ENCODE measurements at places on chromosomes 6 and 20.

DNA sequence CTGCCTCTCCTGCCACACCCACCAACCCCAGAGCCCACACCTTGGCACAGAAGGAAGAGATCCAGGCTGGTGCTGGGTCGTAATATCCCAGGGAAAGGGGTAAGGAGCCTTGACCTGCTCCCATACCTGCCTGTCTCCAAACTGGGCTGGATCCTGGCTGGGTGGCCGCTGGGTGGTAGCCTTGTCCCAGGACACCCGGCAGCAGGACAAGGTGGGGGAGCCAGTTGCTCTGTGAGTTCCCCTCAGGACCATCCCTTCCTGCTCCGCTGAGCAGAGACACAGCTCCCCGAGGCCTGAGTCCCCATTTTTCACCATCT, 58.8 kb downstream of the UBE2V1 start:
- DNase-seq: no peak

DNA sequence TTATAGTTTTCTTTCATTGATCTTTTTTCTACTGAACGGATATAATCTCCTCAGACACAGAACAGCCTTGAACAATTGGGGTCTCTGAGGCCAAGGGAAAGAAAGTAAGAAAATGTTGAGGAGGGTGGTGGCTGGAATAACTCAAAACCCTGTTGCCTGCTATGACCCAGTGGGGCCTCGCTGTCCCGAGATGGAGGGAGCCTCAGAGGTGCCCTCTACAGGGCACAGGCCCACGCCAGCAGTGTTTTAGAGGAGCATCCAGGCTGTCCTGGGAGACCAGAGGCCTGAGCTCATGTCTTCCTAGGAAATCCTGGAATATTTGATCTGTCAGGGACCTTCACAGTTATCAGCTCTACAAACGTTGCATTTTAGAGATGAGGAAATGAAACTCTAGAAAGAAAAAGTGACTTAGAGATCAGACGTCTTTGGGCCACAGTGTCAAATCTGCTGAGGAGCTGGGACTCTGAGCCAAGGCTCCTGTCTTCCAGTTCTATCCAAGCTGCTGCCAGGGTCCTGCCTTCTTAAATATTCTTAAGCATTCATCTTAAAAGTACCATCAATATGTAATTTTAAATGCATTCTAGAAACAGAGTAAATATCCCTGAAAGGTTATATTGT, 26.3 kb downstream of the ALDH5A1 start:
- peak; percentile 15 for DNase-seq

DNA sequence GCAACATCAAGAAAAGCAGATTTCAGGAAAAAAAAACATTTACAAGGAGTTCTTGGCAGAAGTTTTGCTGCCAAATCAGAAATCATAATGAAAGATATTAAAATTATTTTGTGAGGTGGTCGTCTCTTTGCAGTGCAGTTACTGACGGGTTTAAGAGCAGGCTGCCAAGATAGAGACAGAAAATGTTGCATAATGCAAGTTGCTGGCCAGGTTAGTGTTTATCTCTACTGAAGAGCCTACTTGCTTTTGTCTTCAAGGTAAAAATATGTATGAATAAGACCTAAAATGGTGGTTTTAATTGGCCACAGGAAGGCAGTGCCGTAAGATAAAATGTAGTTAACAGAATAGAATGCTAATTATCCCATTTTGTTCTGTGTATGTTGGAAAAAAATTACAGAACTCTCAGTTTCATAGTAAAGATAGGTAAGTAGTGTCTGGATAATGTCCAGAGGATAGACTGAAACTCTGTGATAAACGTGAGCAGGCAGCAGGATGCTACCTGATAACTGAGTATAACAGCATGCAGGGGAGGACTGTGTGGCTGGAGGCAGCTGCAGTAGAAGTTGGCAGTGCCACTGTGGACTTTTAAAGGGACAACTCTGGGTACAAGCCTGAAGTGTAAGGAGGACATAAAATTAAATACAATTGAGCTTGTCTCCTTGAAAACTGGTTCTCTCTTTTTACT, 13.9 kb downstream of the FOXO3 start:
- no peak for DNase-seq

GRCh38 chr6:2126351-2126750, 119.1 kb downstream of the GMDS start:
- no peak for DNase-seq

- DNase-seq: peak; percentile 3
Measured at GRCh38 chr6:84119277-84119676, 85.7 kb downstream of the MRAP2 start.

- no peak for DNase-seq
Measured at GRCh38 chr6:158441716-158442215, 118.1 kb upstream of the TMEM181 start.
